ENCODE measurements at places on chromosomes 11 and 22. TPM values are rescaled to one million over a fixed set of nuclear protein-coding genes. Genes with fewer than 3 reads are reported as not detected.

DNA sequence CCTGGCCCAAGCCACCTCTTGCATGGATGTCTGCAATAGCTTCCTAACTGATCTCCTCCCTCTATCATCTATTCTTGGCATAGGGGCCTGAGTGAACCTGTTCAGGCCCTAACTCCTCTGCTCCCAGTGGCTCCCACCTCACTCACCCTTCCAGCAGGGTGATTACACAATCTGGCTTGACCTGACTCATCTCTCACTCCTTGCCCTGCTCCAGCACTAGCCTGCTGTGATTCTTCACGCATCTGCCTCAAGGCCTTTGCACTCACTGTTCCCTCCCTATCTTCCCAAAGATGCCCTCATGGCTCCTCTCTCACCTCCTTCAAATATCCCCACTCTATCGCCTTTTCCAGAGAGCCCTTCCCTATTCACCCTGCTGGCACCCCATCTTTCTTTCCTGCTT lies 10.5 kb downstream of the SCN4B start:
- no peak overlapping the region for H3K27ac ChIP-seq
- H3K4me1 ChIP-seq: peaks cover 9% of the 10 kb centered on the region
- H3K27me3 ChIP-seq: peaks cover 60% of the 10 kb centered on the region
- no peaks in the 10 kb centered on the region for H3K36me3 ChIP-seq
- DNase-seq: peak; percentile 34

- H3K4me1 ChIP-seq: no peaks in the 10 kb centered on the region
- peaks cover 32% of the 10 kb centered on the region for H3K27me3 ChIP-seq
- DNase-seq: no peak
- no peak overlapping the region for H3K4me3 ChIP-seq
- no peaks in the 10 kb centered on the region for H3K36me3 ChIP-seq
Observed at GRCh38 chr11:116582571-116582970, 190.2 kb downstream of the BUD13 start.

GRCh38 chr11:92675303-92675702 lies 294.1 kb upstream of the MTNR1B start:
- no peak overlapping the region for H3K27ac ChIP-seq
- no peaks in the 10 kb centered on the region for H3K36me3 ChIP-seq
- DNase-seq: no peak
- H3K4me3 ChIP-seq: no peak overlapping the region
- H3K27me3 ChIP-seq: no peaks in the 10 kb centered on the region

DNA sequence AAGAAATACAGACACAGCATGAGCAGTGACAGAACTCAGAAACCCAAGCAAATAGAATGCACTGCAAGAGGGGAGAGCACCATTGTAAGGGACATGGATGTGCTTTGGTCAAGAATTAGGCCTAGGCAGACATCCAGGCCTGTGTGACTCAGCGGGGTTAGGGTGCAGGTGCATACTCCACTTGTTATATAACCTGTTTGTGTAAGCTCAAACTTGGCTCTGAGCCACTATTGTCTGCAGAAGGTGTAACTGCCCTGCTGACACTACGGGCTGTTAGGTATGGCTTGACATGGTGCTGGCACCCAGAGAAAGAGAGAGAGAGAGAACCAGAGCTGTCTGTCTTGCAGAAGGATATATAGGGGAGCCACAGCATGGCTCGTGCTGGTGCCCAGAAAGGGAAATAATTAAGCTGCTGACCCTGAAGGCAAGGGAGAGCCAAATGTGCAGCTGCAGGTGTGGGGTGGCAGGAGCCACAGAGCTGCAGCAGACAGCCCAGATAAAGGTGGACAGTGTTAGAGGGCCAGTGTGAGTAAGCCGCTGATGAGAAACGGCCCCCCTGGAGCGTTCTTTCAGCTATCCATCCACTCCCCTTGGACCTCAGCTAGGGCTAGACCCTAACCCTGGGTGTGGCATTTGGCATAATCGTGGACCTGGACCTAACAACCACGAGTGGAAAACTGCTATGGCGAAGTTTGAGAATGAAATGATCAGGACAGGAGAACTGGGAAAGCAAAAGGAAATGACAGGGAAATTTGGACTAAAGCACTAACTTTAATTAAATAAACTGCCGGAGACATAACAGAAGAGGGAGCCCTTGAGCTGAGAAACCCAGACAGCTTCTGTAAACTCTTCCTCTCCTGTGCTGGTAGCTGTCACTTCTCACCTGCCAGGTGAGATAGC lies 253.0 kb upstream of the CCDC179 start:
- no peak for DNase-seq
- no peak overlapping the region for H3K27ac ChIP-seq
- H3K4me3 ChIP-seq: no peak overlapping the region
- H3K36me3 ChIP-seq: no peaks in the 10 kb centered on the region

DNA sequence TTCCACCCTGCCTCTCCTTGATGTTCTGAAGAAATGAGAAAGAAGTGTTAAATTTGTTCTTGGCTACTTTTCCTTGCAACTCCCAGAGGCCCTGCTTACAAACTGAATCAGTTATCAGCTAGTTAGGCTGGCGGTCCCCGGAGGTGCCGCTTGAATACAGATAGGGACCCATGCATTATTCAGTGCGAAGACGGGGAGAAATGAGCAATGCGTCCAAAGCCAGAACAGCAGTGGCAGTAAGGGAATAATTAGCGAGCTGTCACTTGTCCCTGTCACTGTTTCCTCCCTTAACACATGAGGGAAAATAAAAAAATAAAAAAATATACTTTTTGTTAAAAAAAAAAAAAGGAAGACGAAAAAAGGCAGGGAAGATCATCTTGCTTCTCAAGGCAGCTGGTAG lies 528.1 kb downstream of the MN1 start:
- H3K4me1 ChIP-seq: no peaks in the 10 kb centered on the region
- H3K4me3 ChIP-seq: no peak overlapping the region
- H3K27me3 ChIP-seq: no peaks in the 10 kb centered on the region
- DNase-seq: no peak

GRCh38 chr11:110376711-110377324 lies 52.9 kb upstream of the FDX1 start:
- peaks cover 11% of the 10 kb centered on the region for H3K4me1 ChIP-seq
- no peaks in the 10 kb centered on the region for H3K36me3 ChIP-seq
- DNase-seq: peak; percentile 87
- peak overlapping the region; percentile 63 for H3K27ac ChIP-seq
- H3K4me3 ChIP-seq: no peak overlapping the region
- no peaks in the 10 kb centered on the region for H3K27me3 ChIP-seq

The SELENOM gene
- total RNA-seq: 1,938 TPM

The TEX54 gene
- total RNA-seq: 2.1 TPM

The OR51B5 gene
- total RNA-seq: not detected
